ENCODE measurements at places on chromosomes 3 and 15. TPM values are rescaled to one million over a fixed set of nuclear protein-coding genes. Genes with fewer than 3 reads are reported as not detected.

DNA sequence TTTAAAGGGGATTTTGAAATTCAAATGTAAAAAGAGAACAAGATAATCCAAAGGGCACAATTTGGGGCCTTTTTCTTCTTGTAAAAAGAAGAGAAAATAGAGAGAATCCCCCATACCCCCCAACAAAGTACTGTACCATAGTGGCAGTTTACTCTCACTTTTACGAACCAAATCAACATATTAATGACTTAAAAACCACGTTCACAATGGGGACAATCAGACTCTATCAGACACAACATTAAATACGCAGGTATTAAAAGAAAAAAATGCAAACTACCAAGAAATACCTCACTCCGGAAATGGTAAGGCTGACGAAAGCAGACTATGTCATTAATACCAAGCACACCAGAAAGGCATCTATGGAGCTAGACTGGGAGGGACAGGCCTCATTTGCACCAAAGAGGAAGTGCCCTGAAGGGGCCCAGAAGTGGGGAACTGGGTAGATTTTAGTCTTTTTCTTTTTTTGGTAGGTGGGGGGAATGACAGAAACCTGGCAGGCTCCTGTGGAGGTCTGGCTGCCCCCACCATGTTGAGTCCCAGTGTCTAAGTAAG is 134.3 kb downstream of the TIGIT start:
- no peak for DNase-seq

ANKRD63 gene
- not detected for total RNA-seq

GRCh38 chr3:195582947-195583346 is 793 bp downstream of the APOD start:
- DNase-seq, result no peak

DNA sequence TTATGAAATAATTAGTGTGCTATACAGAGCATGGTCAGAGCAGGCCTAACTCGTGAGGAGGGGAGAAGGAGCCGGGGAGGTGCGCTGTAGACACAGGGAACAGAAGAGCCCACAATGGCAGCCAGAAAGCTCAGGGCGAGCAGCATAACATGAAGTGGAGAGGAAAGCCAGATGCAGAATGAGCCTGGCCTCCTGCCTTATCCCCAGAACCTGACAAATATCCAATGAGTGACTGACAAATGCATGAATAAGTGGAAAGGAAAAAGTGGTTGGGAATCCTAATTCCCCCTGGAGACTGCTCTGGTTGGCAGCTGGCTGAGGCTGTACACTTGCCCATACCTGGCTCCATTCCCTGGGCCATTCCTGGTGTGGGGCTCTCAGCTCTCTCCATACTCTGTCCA is 9.2 kb upstream of the MST1R start:
- no peak for DNase-seq

ARL8B gene
- 102 TPM for total RNA-seq

GCSAM gene
- not detected for total RNA-seq

DNA sequence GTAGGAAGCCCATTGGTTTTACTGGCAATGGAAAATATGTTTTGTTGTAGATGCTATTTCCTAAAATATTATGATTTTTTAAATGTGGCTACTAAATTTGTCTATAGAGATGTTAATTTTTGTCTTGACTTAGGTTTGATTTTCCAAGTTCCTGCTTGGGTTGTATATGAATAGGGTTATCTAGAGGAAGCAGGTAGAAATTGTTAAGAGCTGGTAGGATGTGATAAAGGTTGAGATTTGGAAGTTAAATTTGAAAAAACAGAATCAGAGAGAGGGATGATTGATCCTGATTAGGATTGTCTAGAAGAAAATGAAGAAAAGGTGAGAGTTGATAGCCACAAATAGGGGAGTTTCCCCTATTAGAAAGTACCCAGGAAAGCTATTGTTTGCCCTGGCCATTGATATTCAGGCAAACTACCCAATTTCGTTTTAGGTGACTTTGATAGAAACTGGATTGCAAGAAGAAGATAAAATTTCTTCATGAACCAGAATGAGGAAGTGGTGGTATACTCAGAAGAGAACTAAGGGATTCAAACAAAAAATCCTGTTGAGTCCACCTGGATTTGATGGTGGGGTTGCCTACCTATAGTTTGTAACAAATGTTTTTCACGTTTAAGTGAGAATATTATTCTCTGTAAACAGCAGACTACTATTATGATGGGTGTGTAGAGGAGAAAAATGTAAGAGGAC is 91.2 kb upstream of the PHLDB2 start:
- DNase-seq, result no peak

UQCC5 gene
- 0.31 TPM for total RNA-seq

GRCh38 chr15:39014682-39015081 is 450.1 kb upstream of the RASGRP1 start:
- no peak for DNase-seq

DNA sequence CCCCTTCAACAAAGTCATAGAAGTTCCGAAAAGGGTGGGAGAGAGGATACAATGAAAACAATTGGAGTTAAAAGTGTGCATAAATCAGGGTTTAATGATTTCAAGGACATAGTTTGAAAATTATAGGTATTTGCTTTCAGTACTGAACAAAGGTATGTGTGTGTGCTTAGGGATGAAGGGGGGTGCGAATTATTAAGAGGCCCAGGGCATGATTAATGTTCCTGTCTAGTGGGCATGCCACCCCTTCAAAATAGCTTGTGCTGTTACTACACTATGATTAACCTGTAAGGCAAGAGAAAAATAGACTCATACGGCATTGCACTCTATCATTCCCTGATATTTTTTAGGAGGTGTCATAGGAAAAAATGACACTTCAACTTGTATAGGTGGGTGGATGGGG is 731.6 kb downstream of the NAALADL2 start:
- no peak for DNase-seq

- peak; percentile 96 for DNase-seq
These were observed 80.3 kb downstream of the CPN2 start for GRCh38 chr3:194270627-194271459.

GRCh38 chr15:29285386-29285785 is 15.8 kb upstream of the NSMCE3 start:
- no peak for DNase-seq
